Chondrocyte (in vitro differentiated cells): ENCODE measurements at places on chromosomes 13 and 19.

- no peak for DNase-seq
Observed at GRCh38 chr13:80921971-80922370, 581.0 kb upstream of the SPRY2 start.

DNA sequence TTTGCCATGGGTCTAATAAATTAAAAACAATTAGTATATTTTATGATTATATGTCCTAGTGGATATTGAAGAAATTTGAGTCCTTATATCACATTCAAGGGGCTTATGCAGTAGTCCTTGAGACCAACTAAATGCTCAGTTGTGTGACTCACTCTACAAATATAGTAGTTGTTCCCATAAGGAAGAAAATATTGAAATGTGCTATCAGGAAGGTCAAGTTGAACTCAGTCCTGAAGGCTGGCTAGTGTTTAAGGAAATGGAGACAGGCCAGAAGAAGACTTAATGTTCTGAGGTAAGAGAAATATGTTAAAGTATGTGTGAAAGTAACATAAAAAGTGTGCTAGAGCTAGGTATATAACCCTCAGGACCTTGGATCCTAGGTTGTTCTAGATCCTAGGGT is 766.1 kb upstream of the GPC6 start:
- DNase-seq, result no peak

GRCh38 chr13:40243047-40243446 is 423.4 kb downstream of the FOXO1 start:
- no peak for DNase-seq

DNA sequence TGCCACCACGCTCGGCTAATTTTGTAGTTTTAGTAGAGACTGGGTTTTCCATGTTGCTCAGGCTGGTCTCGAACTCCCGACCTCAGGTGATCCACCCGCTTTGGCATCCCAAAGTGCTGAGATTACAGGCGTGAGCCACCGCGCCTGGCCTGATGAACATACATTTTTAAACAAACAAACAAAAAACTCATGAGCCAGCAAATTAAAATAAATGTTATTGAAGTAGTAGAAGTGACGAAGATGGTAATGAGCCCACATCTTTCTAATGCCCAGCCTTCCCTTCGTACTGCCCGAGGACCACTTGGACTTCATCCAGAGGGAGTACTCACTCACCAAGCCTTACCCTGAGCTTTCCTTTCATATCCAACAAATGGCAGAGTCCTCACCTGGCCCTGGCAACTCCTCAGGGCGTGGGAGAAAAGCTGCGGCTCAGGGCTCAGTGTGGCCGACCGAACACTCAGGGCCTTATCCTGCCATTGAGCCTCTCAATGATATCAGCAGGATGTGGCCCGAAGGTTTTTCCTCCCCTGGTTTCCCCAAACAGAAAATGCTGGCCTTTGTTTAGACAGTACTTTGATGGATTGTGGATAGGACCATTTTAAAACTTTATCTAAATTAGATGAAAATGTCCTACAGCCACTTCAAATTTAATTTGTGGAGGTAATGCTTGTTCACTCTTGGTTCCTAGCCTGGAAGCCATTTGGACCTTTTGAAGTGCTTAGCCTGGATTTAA is 22.8 kb upstream of the ABCC4 start:
- no peak for DNase-seq

DNA sequence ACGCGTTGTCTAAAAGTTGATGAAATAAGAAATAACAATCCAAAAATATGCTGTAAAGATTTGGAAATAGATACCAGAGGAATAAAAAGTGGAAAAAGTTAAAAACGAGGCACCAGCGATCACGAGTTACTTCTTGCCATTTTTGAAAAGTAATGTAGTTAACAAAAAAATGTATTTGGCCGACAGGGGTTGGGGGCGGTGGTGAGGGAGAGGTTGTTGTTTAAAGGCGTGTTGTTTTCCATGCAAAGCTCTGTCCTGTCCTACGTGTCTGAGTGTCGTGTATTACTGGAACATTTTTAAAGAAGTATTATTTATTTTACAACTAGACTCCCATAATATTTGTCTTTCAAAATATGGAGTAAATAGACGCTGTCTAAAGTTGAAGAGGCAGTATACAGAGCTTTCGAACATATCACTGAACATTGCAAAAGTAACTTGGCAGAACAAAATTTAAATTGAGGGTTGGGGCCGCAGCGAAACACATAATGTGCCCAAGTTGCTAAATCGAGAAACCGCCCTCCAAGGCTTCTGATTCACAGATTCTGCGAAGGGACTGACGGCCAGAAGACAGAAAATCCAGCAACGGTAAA is 823 bp downstream of the FBXO17 start:
- no peak for DNase-seq
